ENCODE measurements at places on chromosomes 3 and 15.
A peak's percentile ranks its signal among the peaks of the same experiment; 100 is the strongest.

- DNase-seq: no peak
Observed at GRCh38 chr3:100400419-100400779, 490 bp downstream of the TOMM70 start.

DNA sequence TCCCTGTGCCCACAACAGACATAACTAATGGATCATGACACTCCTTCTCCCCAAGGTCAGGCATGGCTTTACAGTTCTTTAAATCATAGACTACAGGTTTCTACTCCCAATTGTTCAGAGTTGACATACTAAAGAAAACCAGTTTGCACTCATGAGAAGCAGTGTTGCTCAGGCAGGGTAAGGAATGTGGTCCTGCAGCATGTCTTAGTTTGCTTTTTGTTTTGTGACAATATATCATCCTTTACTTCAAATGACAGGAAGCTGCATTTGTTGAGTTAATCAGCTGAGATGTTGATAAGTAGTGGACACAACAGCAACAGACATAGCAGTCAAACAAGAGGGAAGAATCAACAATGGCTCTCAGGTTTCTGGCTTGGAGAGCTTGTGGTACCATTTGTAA lies 267.5 kb downstream of the SLCO3A1 start:
- no peak for DNase-seq

- peak; percentile 37 for DNase-seq
Observed at GRCh38 chr15:31254431-31255175, 72.0 kb upstream of the KLF13 start.

DNA sequence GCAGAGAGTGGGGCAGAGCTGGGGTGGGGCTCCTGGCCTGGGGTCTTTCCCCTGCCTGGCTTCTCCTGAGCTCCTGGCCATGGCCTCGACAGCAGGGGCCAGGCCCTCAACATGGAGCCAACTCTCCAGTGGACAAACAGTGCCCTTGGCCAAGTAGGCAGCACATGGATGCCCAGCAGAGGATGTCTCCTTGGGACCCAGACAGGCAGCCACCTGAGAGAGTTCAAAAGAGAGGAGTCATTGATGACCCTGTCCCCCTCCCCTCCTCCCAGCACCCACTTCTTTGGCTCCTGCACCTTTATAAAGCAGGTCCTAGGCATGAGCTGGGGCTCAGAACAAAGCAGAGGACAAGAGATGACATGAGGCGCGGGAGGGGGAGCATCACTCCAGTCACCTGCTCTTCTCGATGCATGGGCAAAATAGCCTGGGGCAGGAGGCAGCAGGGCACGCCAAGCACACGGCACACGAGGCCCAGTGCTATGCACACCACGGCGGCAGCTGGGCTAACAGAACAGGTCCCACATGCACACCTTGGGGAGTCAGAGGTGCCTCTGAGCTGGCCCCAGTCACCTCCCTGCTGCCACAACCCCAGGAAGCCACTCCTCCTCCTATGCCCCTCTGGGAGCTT lies 27.4 kb downstream of the SHISA5 start:
- DNase-seq: no peak

DNA sequence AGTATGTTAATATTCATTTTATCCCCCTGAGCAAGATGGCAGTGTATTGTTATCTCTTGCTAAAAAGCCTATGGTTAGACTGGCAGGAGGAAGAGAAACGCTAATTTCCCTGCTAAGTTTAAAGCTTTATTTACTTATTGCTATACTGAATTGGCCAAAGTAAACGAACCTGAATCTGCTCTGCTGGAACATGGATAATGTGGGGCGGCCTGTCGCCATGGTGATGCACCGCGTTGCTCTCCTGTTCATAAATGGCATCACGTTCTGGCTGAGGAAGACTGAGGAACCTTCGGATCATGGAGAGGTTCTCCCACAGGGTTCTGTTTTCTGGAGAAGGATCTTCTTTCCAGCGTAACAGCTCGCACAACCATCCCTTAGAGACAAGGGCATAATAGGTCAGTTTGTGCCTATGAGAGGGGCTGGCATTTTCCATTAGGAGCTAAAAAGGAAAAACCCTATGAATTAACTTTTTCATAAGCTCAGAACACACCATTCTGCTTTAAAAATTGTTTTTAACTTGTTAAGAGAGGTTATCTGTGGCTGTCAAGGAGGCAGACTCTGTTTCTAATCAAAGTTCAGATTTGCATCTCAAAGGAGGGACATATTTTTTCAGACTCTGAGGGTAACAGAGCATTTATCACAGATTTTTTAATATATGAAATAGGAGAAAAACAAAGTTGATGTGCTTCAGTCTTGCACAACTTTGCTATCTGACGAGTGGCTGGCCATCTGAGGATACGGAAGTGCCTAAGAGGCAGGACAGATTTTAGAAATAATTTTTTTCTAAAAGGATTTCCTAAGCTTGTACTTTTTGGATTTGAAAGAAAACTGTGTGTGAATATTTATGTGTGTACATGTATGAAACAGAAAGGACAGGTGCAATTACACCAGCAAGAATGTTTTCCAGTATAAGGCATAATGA lies 73.1 kb downstream of the SATB1 start:
- no peak for DNase-seq

DNA sequence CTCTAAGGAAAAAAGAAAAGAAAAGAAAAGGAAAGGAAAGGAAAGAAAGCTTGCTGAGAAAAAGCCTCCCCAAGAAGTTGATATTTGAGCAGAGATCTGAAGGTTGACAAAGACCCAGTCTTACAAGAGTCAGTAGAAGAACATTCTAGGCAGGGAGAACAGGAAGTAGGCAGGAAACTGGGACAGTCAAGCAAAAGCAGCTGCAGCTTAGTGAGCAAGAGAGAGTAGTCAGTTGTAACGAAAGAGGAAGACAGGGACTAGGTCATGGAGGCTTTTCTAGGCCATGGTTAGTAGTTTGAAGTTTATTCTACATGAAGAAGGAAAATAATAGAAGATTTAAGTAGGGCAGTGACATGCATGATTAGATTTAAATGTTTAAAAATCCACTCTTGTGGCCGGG lies 31.8 kb upstream of the KLHL6 start:
- DNase-seq: no peak

DNA sequence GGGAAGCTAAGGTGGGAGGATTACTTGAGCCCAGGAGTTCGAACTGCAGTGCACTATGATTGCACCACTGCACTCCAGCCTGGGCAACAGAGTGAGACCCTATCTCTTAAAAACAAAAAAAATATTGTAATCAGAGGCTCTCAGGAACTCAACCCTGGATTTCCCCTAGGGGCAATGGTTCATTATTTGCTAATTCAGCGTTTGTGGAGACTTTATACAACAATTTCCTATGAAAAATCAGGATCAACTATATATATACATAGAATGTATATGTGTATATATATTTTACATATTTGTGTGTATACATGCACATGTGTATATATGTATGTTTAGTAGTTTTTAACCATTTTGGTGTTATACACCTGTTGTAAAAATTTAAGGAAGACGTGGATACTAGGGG lies 463.1 kb downstream of the FHIT start:
- no peak for DNase-seq

All from fibroblast of the conjunctiva (primary cell).